Left lung (tissue), 14 donors: ENCODE measurements at places on chromosomes 1 and 21. TPM values are rescaled to one million over a fixed set of nuclear protein-coding genes. Genes with fewer than 3 reads are reported as not detected.

Gene MIXL1
- 1.0 TPM for polyA plus RNA-seq

Gene C1orf226
- 4.7 TPM for polyA plus RNA-seq

DNA sequence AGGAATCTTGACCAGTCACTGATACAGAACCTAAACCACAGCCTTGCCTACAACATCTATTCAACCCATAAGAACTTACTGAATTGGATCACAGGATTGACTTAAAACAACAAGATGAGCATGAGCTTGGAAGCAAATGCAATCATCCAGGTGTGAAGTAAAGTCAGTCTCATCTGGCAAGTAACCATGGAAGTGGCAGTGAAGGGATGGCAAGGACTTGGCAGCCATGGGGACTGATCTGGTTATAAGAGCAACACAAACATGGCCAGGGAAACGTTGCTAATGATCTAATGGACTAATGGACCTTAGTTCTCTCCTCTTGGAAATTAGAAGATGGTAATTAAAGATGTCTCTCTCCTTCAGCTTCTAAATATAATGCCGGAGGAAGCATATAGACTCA, 133.1 kb downstream of the VAV3 start:
- no peak for DNase-seq

GRCh38 chr1:220843481-220844011, 35.7 kb upstream of the HLX start:
- DNase-seq, result peak; percentile 66

Gene LRRC52
- not detected for polyA plus RNA-seq

Gene PRCC
- 98.5 TPM for polyA plus RNA-seq

DNA sequence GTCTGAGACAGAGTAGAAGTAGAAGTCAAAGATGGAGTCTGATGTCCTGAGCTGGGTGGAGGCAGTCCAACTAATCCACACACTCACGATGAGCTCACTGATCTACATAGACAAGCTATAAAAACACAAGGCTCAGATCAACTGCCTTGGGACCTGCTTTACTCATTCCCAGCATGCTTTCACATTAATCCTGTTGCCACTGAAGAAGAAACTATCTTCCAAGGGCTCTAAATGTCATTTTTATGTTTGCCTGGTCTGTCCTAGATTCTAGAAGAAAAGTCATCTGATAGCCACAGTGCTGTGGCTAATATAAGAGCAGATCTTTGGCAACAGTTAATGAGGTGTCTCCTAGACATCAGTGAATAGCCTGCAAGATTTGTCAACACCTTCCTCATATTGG, 522.7 kb downstream of the NUF2 start:
- no peak for DNase-seq

Gene MSH4
- polyA plus RNA-seq, result 0.30 TPM

Gene CHRM3
- polyA plus RNA-seq, result 2.3 TPM

Gene CD101
- polyA plus RNA-seq, result 2.5 TPM

- no peak for DNase-seq
Observed at GRCh38 chr1:97378596-97378995, 542.2 kb downstream of the DPYD start.

- no peak for DNase-seq
Observed at GRCh38 chr1:171335964-171336363, 22.0 kb downstream of the FMO4 start.

- DNase-seq, result no peak
Observed at GRCh38 chr1:245867738-245868137, 639.3 kb downstream of the SMYD3 start.

DNA sequence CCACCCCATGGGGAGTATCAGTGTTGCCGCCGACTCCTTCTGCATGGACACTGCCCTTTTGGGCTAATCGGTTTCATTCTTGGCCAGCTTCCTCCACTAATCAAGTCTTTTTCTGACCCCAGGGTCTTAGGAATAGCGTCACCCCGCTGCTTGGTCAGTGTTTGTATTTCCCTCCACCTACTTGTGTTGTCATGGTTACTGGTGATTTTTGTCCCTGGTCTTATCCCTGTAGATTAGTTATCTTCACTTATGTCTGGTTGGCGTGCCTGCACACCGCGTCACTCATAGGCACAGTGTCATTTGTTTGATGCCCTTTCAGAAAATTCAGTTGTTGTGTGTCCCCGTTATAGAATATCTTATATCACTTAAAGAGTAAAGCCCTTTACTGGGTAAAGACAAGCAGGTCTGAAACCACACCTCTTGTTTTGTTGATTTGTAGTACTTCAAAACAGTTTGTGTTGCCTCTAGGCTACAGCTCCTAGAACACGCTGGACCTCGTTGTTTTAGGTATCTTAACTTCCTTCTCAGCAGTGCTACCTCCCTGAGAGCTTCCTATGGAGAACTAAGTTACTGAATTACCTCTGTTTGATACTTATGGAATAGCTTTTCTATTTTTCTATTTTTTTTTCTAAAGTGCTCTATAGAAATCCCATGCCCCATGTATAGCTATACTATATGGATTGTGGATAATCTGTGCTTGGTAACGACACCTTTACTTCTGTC, 868 bp downstream of the PPP1R12B start:
- DNase-seq, result no peak

GRCh38 chr1:204076891-204077290, 4.0 kb downstream of the SOX13 start:
- DNase-seq, result no peak

GRCh38 chr1:118698911-118699310, 289.2 kb downstream of the TBX15 start:
- DNase-seq, result no peak

GRCh38 chr21:36511484-36512220, 31.7 kb upstream of the CLDN14 start:
- no peak for DNase-seq

Gene HMCN1
- 56.8 TPM for polyA plus RNA-seq

DNA sequence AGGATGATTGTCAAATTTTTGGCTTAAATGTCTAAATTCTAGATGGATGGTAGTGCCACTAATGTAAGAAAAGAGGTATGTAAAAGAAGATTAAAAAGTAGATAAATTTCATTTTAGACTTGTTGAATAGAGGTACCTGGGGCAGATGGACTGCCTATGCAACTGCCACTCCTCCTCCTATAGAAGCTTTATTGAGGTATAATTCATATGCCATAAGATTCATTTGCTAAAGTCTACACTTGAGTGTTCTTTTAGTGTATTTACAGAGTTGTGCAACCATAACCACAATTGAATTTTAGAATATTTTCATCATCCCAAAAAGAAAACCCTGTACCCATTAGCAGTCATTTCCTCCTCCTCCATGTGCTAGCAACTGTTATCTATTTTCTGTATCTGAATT, 70.6 kb downstream of the FNBP1L start:
- no peak for DNase-seq

- no peak for DNase-seq
Observed at GRCh38 chr1:53214376-53214940, 6.0 kb downstream of the CZIB start.

DNA sequence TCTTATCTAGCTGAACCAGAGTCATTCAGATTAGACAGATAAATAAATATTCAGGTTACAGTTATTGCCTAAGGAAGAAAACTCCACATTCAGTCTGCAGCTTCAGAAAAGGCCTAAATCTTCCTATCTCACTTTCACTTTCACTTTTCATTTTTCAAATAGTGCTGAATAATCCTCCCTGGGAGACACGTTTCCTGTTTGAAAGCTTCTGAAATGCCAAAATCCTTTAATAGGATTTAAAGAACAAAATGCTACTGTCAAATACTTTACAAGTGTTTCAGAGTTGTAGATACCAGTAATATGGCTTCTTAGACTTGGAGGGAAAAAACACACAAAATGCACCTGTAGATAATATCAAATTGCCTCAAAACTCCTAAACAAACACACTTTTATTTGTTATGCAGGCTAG, 3.9 kb downstream of the PSMB2 start:
- no peak for DNase-seq

DNA sequence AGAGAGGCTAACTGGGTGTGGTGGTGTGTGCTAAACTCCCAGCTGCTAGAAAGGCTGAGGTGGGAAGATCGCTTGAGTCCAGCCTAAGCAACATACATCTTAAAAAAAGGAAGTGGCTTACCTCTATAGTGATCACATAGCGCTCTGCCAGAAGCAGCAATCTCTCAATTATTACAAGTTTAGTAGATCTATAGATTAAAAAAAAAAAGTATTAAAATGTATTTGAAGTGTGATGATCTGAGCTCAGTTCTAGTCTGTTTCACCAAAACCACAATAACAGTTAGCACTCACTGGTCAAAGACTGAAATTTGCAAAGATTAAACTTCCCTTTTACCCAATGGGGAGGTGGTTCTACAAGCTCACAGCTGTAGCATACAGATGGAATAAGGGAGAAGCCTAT, 76.3 kb downstream of the USP24 start:
- no peak for DNase-seq

- no peak for DNase-seq
Observed at GRCh38 chr1:241600496-241600901, 39.7 kb downstream of the CHML start.

GRCh38 chr1:67556297-67556900, 126.2 kb upstream of the SERBP1 start:
- no peak for DNase-seq

Gene TAS1R1
- 0.07 TPM for polyA plus RNA-seq

Gene CD84
- 1.7 TPM for polyA plus RNA-seq

GRCh38 chr1:244952940-244953339, 88.6 kb upstream of the HNRNPU start:
- DNase-seq, result no peak

Gene ZMYND12
- polyA plus RNA-seq, result 2.0 TPM

GRCh38 chr1:196466654-196467053, 141.6 kb downstream of the KCNT2 start:
- no peak for DNase-seq

Gene SERINC2
- polyA plus RNA-seq, result 13.5 TPM

Gene DNASE2B
- not detected for polyA plus RNA-seq

GRCh38 chr1:229984310-229984991, 82.6 kb upstream of the GALNT2 start:
- DNase-seq, result no peak

DNA sequence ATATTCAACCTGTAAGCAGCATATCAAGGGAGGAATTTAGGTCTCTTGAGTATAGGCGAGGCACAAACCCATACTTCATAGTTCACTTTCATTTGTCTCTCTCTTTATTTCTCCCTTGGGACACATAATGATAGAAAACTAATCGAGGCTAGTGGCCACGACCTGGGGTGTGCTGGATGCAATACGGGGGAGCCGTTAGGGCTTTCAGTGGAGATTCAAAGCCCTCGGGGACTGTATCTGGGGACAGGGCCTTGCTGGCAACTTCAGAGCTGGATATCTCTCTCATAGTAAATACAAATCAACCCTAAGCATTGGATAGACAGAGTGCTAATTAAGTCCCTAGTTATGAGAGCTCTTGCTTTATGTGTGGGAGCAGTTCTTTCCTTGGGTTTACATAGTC, 36.9 kb upstream of the SLC22A15 start:
- DNase-seq, result no peak

- DNase-seq, result no peak
Observed at GRCh38 chr1:179425186-179425585, 59.4 kb downstream of the AXDND1 start.

- no peak for DNase-seq
Observed at GRCh38 chr1:151347523-151348246, 633 bp upstream of the RFX5 start.

Gene CHIT1
- polyA plus RNA-seq, result not detected
